ENCODE measurements at places on chromosomes 5 and 9. TPM values are rescaled to one million over a fixed set of nuclear protein-coding genes. Genes with fewer than 3 reads are reported as not detected.

DNA sequence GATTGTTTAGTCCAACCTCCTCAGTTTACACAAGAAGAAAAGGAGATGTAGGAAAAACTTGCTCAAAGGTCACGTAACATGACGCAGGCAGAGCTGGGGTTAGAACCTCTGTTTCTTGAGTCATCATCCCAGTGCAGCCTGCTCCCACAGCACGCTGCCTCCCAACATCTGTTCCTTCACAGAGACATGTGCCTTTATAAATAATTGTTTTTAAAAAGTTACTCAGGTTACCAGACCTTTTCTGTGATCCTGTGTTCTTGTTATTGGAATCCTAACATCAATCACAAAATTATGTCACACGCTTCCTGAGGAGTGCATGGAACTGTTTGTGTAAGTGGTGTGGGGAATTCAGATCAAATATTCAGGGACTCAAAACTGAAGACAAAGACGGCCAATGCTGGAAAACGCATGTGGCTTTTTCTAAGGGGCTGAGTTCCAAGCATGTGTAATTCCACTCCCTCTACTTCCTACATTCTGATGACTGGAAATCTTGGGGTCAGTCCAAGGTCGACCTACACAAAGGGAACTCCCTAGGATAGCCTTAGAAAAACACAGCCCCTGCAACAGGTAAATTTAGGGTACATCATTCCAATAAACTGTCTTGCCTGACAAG is 184.3 kb downstream of the TSSK1B start:
- peak; percentile 85 for DNase-seq

- DNase-seq, result no peak
Observed at GRCh38 chr5:1752881-1753280, 46.8 kb downstream of the MRPL36 start.

DNA sequence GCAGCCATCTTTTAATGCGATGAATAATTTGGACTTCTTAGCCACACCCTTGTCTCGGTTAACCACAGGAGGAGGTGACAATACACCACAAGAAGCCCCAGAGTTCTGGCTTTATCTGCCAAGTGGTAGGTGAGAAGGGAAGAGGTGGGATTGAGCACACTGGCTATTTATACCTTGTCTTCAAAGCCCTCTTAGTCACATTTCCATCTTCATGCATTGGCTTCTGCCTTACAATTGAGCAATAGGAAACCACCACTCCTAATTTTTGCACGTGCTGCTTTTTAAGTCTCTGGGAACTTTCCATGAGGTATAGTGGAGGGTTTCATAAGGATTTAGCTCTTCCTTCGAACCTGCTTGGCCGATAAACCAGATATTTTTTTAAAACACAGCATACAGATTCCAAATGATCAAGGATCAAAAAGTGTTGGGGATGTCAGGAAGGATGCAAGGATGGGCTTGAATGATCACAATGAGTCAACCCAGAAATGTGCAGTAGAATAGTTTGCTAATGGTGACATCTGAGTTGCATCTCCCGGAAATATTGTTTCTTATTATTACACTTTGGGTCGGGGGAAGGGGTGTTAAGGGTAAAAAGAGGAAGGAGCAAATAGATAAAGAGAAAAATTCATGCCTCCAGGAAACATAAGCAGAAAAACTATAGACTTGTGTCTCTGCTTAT is 25.5 kb downstream of the PLAC8L1 start:
- DNase-seq, result no peak

- DNase-seq, result peak; percentile 74
Observed at GRCh38 chr9:130860458-130861316, 25.6 kb downstream of the ABL1 start.

DNA sequence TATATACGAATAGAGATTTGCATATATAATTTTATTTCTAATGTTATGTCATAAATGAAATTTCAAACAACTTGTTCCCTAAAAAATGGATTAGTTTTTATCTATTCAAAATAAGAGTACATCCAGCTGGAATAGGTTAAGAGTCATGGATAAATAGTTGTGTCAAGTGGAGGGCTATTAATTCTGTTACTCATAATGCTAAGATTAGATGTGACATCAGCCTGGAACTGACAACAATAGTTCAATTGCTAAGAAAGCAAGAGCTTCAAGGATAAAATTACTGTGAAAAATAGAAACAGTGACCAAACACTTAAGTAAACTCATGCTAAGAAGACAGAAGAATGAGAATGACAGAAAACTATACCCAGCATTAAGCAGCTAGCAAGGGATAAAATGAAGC is 92.2 kb upstream of the CDH9 start:
- DNase-seq, result no peak

The PCDHGA12 gene
- total RNA-seq, result 7.9 TPM

All from lung (tissue), 17 donors.